Activated CD4-positive, CD25-positive, alpha-beta regulatory T cell treated with anti-CD3 and anti-CD28 coated beads, Interleukin-2, amount 50 U/mL, for 16 hours (primary cell): ENCODE measurements at places on chromosomes 3 and 15.

DNA sequence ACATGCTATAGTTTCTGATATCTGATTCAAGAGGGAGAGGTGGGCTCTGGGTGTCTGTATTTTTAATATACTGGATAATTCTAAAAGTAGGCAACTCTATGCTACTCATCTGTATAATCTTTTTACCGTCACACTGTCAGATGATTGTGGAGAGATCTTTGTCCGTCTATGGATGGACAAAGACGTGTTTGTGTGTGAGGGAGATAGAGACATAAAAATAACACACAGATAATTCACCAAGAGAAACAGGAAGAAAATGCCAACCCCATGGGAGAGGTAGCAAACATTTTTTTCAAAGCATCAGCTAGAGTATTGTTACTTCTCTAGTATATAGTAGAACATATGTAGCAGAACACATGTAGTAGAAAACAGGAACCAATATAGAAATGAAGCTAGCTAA, 346.1 kb downstream of the AGBL1 start:
- DNase-seq: no peak

DNA sequence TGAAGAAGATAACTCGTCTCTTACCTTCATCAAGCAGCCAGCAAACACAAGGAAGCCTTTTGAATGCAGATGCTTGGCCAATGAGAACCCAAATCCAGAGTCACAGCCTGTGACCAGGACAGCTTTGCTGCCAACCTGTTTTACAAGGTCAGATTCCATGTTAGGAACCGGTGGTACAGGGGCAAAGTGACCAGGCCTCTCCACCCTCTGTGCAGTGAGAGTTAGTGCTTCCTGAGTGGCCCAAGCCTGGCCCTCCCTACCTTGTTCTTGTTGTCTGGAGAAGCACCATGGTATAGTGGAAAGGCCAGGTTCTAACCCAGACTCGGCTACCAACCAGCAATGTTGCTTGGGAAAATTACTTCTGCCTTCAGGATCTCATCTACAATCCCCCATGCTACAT, 23.4 kb downstream of the BDH1 start:
- no peak for DNase-seq

DNA sequence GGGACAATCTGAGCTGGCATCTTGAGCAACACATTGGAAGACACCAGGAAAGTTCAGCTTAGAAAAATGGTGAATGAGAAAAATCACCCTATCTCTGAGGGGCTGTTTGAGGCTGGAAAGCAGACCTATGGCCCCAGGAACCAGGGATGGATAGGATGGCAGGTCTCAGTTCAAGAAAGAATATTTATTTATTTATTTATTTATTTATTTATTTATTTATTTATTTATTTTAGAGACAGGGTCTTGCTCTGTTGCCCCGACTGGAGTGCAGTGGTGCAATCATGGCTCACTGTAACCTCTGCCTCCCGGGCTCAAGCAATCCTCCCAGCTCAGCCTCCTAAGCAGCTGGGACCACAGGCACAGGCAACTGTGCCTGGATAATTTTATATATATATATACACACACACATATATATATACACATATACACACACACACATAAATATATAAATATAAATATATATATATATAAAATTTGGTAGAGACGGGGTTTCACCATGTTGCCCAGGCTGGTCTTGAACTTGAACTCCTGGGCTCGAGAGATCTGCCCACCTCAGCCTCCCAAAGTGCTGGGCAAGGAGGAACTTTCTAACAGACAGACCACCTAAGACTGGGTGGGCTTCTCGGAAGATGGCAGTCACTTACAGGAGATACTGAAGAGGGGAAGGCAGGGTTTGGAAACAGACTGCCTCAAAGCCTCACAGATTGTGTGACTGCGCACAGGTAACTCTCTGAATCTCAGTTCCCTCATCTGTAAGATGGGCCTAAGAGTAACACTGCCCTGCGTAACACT, 29.7 kb downstream of the CCDC13 start:
- DNase-seq: no peak

DNA sequence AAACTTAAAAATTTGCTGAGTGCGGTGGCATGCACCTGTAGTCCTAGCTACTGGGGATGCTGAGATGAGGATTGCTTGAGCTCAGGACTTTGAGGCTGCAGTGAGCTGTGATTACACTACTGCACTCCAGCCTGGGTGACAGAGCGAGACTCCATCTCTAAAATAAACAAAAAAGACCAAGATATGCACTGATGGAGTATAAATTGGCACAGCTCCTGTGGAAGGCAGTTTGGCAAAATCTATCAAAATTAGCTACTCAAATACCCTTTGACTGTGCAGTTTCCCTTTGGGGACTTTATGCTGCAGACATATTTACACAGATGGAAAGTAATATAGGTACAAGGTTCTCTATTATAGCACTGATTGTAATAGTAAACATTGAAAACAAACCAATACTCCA, 18.1 kb upstream of the U2SURP start:
- no peak for DNase-seq

GRCh38 chr3:170044795-170045244, 7.0 kb downstream of the GPR160 start:
- no peak for DNase-seq

- no peak for DNase-seq
These were observed 22.1 kb downstream of the TYRO3 start for GRCh38 chr15:41581110-41581509.

DNA sequence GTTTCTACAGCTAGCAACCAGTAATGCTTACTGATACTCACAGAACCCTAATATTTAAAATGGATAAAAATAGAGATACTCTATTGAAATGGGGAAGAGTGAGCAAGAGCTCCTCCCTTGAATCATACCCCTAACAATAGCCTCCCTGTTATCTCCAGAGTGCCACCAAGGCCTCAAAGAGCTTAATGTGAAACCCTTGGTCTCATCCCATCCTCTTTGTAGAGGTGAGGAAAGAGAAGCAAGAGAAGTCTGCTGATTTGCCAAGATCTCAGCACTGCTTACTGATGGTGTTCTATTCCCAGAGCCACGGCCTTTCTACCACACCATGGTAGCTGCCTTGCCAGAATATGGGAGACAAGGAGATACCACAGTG, 463.4 kb upstream of the PROK2 start:
- no peak for DNase-seq

DNA sequence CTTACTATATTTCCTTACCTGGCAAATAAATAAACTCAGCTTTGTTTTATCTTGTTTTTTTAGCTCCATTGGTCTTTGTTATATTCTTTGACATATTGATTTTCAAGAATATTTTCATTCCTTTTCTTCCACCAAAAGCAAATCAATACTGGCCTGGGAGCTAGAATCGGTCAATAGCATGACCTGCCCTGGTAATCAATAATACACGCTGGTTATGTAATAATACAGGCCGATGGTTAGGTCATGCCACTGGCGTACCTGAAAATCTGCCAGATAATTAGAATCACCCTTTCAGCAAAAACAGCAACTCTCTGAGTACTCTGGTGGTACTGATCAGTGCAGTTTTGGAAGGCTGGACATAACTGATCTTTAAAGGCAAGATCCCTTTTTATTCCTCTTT, 39.9 kb downstream of the PEAK1 start:
- DNase-seq: no peak

GRCh38 chr3:31377045-31377642, 155.6 kb upstream of the STT3B start:
- no peak for DNase-seq

GRCh38 chr15:75659141-75659771, 11.5 kb downstream of the SNX33 start:
- DNase-seq: no peak

- DNase-seq: no peak
These were observed 58.3 kb downstream of the CACNA1D start for GRCh38 chr3:53552730-53553129.

DNA sequence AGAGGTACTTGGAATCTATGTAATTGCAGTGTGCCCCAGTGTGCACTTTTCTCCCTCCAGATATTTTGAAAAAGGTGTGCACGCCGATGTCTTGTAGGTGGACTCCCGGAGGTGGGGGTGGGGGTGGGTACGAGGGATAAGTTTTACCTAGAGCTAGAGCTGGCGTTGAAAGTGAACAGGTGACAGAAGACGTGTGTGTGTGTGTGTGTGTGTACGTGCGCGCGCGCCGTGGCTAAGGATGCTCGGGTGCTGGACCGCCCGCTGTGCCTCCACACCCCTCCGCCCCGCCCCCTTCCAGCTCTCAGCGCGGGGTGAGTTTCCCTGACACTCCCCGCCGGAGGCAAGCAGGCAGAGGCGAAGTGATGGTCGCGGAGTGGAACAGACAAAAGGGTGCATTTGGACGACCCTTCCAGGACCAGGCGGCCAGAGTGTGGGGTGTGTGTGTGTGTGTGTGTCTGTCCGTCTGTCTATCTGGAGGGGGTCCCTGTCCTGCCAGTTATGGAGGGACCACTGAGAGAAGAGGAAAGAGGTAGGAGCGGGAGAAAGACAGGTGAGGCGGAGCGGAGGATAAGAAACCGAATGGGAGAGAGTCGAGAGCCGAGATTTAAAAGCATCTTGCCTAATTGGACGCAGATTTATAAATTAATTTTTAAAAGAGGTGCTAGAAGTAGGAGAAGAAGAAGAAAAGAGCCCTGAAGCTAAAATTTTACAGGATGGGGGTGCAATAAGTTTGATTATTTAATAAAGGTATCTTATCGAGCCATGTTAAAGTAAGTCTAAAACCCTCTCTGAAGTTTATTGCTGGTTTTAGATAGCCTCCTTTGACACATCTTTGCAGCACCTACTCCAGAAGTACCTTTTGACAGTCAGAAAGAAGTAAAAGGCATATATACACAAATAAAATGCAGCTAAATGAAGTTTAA, 335.8 kb upstream of the THRB start:
- DNase-seq: no peak

GRCh38 chr15:31503758-31504461, 177.3 kb downstream of the KLF13 start:
- no peak for DNase-seq

GRCh38 chr3:44974416-44974815, 1.6 kb downstream of the ZDHHC3 start:
- DNase-seq: no peak

DNA sequence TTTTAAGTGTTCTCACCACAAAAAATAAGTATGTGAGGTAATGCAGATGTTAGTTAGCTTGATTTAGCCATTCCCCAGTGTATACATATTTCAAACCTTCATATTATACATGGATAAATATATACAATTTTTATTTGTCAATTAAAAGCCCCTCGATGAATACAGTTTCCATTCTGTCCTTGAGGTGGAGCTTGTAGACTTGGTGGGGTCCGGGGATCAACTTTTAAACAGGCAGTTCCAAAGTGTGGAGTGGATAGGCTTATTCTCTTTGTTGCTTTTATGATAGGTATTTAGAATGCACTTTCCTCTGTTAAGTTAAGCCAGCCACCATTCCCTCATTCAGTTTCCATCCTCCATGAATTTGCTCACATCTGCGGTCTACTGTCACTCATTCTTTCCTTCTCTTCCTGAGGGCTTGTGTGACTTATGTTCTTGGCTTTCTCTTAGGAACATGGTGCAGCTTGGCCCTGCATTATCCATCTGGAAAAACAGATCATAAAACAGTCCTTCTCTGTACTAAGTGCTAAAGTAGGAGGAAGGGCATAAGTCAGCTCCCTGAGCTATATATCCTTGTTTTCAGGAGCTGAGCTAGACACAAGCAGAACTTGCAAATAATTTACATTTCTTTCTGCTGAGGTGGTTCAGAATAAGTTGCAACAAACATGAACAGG, 149.1 kb downstream of the NFKBIZ start:
- no peak for DNase-seq

GRCh38 chr3:30017901-30018300, 588.5 kb upstream of the TGFBR2 start:
- no peak for DNase-seq
